ENCODE measurements at places on chromosomes 4 and X.

DNA sequence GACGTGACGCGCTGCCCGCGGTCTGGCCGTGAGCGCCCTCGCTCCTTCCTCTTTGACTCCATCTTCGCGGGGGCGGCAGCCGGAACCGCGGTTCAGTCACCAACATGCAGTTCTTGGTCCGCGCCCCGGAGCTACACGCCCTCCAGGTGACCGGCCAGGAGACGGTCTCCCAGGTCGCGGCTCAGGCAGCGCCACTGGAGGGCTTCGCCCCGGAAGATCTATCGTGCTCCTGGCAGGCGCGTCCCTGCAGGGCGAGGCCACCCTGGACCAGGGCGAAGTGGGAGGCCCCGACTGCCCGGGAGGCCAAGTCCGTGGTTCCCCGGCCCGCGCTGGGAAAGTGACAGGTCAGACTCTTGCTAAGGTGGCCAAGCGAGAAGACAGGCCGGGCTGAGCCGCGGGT lies 2.9 kb downstream of the TRIML2 start:
- no peak for DNase-seq

- no peak for DNase-seq
Observed at GRCh38 chrX:43225626-43226328, 430.3 kb upstream of the MAOA start.

DNA sequence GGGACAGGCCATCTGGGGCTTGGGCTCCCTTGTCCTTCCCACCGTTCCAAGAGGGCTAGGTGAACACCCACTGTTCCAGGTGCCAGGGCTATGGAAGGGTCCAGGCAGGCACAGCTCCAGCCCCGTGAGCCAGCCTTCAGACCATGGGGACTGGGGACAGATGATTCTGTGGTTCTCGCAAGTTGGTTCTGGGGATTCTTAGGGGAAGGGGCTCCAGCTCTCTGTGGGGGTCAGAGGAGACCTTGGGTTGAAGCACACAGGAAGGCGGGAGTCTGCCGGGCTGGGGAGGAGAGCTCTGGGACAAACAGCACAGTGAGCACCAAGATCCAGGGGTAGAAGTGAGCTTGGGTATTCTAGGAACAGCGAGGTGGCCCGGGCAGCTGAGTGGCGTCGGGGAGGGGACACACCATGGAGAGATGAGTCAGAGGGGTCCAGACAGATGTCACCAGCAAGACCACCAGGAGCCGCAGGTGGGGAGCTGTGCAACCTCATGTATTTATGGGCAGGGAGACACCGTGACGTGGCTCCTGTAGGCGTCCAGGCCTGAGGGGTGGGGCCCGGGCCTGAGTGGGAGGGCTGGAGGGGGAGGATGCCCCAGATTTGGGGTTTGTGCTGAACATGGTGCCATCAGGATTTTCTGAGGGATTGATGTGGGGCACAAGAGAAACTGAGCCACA lies 48.8 kb upstream of the HMX1 start:
- DNase-seq = no peak

DNA sequence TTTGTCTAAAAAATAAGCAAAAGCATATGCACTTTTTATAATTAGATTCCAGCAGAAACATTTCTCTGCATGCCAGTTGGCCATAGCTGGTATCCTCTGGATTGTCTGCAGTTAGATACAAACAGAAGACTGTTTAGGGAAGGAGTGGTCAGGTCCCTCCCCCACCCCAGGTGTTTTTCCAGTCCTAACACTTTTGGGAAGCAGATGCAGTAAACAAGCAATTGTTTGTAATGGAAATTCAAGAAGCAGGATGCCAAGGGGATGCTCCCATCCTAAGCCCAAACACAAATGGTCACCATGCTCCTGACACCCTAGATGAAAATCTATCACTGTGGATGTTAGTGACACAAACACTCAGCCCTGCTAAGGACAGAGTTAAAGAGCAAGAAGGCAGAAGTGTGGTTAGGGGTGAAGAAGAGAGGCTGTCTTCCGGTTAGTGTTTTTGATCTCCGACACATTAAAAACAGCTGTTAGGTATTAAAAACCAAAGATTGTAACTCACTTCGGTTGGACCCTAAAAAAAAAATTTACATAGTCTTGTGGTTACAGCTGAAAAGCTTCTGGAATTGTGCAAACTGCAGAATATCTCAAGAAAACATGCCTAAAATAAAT lies 7.9 kb downstream of the LEF1 start:
- DNase-seq = no peak

DNA sequence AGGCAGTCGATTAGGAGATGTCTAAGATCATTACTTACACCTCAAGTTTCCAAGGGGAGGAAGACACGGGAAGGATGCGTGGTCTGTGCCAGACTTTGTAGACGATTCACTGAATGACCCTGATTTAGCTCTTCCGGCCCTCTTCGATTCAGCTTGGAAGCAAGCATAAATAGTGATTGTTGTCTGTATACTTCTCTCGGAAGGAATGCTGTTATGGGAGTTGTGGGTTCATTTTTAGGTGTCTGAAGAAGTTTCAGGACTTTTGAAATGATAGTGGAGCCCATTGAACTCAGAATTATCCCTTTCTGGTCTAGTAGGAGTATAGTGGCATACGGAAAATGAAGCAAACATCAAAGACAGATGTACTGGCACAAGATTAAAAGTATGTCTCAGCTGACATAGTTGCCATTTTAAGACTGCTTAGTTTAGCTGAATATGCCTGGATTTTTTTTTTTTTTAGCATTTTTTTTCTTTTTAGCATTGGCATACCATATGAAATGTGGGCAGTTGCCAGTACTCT lies 1.0 kb upstream of the ANKRD17 start:
- peak; percentile 59 for DNase-seq

- DNase-seq = no peak
Observed at GRCh38 chr4:26877406-26877805, 16.8 kb downstream of the STIM2 start.

DNA sequence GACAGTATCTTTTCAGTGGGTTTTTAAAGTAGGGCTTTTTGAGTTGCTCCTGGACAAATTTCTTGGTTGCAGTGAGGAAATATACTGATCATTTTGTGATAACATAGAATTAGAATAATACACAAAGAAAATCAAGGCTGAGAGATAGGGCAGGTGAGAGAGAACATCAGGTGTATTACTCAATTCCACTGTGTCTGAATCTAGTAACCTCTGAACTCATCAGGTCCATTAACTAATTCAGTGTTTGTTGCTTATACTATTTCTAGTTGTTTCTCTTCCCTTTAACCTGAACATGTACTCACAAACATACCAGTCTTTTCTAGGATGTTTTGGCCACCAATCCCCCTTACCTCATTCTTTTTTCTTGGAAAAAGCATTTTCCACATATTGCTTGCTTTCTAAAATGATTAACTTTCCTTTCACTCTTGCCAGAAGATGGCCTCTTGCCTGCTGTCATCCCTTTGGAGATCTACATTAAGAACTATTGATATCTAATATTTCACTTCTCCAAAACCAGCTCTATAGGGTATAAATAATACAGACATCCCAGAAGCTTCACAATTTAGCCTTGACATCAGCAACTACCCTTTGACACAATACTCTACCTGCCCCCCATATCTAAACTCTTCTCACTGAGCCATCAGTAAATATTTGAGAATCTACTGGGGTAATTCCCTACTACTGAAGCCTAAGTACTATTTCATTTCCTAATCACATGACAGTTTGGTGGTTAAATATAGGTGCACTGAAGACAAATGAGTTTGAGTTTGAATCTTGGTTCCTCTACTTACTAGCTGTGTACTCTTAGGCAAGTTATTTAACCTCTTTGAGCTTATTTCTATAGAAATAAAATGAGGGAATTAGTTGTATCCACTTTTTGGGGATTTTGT lies 470.8 kb upstream of the IGFBP7 start:
- no peak for DNase-seq

GRCh38 chr4:5368426-5368825 lies 317.1 kb downstream of the STK32B start:
- DNase-seq = no peak

- DNase-seq = peak; percentile 44
Observed at GRCh38 chrX:119753639-119754257, 4.6 kb upstream of the SOWAHD start.

DNA sequence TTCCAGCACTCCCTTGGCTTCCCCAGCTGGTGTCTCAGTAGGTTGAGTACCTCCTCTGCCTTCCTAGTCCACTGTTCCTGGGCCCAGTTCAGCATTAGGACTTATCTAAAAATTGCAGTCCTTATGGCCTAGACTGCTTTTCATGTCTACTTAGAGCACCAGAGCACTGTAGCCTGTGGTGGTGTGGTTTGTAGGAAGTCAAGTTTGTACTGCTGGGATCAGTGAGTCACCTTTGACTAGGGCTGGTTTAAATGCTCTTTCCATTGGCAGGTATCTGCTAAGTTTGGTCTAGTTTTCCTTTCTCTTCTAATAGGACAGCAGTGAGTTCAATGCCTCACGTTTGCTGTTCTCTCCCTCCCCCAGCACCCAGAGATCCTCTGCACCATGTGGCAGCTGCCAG lies 233.6 kb upstream of the WDFY3 start:
- no peak for DNase-seq

GRCh38 chr4:122531038-122531437 lies 74.5 kb upstream of the IL2 start:
- DNase-seq = no peak

- DNase-seq = no peak
Observed at GRCh38 chrX:147884958-147885357, 26.8 kb upstream of the FMR1 start.

GRCh38 chr4:165627548-165627947 lies 245.5 kb upstream of the TLL1 start:
- DNase-seq = no peak

DNA sequence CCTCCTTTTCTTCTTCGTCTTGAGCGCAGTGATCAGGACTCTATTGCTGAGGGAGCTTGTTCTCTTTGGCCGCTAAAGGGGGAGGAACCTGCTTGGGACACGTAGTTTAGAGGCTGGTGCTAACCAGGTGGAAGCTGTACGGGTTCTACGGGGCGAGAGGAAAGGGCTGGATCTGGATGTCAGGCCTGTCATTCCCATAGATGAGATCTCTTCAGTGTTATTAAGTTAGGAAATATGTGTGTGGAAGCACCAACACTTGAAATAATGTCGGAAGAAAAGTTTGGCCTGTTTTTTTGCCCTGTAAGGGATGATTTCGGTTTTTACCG lies 643 bp downstream of the SRP72 start:
- peak; percentile 67 for DNase-seq

GRCh38 chrX:97790850-97791249 lies 907.1 kb downstream of the RPA4 start:
- DNase-seq = no peak

DNA sequence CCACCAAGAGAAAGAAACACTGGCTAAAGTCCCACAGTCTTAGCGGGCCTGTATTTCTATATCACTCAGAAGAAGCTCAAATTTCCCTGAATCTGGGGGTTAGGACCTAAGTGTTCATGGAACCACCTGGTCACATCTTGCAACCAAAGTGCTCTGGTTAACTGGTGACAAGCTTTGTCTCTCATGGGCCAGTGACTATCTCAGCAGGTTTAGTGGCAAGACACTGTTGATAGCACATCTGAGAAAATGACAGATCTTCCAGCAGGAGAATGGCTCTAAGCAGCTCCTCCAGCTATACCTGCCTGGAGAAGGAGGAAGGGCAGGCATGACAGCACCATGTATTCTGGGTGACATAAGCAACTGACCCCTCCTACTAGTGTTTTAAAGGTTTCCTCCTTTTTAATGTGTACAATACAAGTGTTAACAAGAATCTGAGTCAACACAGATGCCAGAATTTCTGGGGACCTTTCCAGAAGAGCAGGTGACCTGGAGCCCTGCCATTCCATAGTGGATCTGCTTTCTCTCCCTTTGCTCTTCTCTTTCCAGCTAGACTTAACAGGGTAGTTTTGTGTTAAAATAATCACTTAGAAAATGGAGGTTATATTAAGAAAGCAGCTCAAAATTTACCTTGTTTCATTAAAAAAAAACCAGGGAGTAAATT lies 17.3 kb upstream of the QRFPR start:
- DNase-seq = no peak

- DNase-seq = no peak
Observed at GRCh38 chr4:2799224-2799911, 6.5 kb downstream of the SH3BP2 start.

DNA sequence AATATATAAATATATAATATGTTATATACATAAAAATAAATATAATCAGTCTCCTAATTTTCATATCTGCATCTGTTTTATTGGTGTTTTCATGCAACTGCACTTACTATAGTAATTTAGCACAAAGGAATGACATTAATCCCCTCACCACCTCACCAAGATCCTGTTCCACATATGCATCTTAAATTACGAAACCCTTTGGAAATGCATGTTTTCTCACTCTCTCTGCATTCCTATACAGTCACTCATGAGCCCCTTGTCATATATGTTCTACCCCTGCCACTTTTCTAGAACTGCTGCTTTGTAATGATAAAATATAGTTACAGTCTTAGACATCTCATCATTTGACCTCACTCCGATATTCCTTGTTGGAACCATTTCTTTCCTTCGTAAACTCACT lies 728.7 kb upstream of the SLIT2 start:
- no peak for DNase-seq

DNA sequence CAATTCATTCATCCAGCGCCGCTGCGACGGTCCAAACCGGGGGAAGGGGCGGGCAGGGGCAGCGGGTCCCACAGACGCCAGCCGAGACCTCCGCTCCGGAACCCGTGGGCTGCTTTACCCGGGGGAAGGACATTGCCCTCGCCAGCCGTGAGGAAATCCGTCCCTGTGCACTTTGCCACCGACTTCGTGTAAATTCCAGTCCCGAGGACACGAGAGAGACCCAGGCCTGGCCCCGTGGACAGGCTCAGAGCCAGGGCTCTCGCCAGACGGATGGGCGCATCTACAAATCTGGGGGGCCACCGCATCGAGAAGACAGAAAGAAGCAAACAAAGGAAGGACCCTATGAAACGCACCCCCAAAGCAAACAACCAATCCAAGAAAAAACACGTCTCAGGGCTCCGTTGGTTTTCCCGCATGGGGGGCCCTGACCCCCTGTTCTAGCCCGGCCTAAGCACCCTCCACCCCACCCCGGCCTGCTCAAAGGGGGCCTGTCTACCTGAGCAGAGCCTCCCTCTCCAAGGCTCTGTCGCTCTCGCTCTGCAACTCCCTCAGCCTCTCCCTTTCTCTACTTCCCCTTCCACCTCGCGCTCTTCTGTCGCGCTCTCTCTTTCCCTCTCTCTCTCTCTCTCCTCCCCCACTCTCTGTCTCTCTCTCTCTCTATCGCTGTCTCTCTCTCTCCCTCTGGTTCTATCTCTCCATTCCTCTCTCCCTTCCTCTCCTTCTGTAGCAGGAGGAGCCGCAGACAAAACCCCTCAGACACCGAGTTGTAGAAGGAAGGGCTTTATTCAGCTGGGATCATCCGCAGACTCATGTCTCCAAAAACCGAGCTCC lies 11.3 kb downstream of the FRG2 start:
- no peak for DNase-seq

DNA sequence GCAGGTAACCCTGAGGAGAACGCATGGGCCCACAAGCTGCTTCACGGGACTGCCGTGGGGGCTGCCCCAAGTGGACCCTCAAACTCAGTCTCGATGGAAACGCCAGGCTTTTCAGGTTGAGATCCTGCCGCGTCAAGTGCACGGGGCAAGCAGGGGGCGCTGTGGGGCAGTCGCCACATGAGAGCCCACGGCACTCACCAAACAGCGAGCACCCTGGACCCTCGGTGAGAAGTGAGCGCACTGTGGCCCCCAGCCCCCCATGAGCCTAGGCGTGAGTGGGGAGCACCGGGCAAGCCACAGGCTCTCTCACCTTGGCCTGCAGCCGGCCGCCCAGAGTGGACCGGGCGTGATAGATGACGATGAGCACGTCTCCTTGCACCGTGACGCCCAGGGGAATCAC lies 50.9 kb upstream of the CPLX1 start:
- DNase-seq = no peak

Measured in RKO (cell line).